ENCODE measurements at places on chromosomes 11 and 22. TPM values are rescaled to one million over a fixed set of nuclear protein-coding genes. Genes with fewer than 3 reads are reported as not detected.

GRCh38 chr11:71281204-71281603 lies 28.8 kb upstream of the SHANK2 start:
- H3K27ac ChIP-seq = no peak overlapping the region
- peaks cover 14% of the 10 kb centered on the region for H3K4me1 ChIP-seq

The DDIAS gene
- 2.6 TPM for polyA plus RNA-seq

GRCh38 chr22:20514658-20515406 lies 7.4 kb downstream of the MED15 start:
- peaks cover 7% of the 10 kb centered on the region for H3K36me3 ChIP-seq
- H3K27me3 ChIP-seq = no peaks in the 10 kb centered on the region
- no peak for DNase-seq
- H3K27ac ChIP-seq = no peak overlapping the region
- H3K4me1 ChIP-seq = peaks cover 6% of the 10 kb centered on the region
- H3K4me3 ChIP-seq = no peak overlapping the region

The ALDH3B1 gene
- polyA plus RNA-seq = 28.1 TPM

- no peaks in the 10 kb centered on the region for H3K36me3 ChIP-seq
- peak overlapping the region; percentile 2 for H3K27ac ChIP-seq
- H3K4me3 ChIP-seq = no peak overlapping the region
- peaks cover 18% of the 10 kb centered on the region for H3K4me1 ChIP-seq
- DNase-seq = no peak
Measured at GRCh38 chr11:96033599-96033998, 109.7 kb upstream of the MTMR2 start.

DNA sequence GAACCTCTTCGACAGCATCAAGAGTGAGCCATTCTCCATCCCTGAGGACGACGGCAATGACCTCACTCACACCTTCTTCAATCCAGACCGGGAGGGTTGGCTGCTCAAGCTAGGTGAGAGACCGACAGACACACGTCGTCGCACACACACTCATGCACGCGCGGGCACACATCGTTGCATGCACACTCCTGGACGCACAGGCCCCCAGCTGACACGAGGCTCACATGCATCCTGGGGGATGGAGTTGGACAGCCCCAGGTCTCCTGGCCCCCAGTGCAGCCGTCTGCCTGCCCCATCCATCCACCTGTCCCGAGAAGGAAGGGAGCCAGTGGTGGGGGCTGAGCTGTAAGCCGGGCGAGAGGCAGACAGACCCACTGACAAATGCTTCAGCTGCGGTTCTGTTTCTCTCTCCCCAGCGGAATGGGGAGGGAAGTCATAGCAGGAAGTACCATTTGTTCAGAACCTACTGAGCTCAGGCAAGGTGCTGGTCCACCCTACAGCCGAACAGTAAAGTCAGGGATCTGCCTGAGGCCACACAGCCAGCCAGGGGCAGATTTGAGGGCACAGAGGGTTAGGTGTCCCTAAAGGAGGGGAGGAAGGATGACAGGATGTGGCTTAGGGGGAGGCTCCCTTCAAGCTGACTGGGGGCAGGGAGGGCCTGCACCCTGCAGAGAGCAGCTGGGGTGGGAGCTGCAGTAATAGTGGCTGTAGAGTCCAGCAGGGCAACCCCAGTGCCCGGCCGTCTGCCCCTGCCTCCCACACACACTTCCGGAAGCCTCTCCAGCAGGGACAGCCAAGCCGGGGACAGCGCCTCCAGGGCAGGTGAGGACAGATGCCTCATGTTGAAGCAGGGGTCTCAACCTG lies 27.1 kb downstream of the CYTH4 start:
- H3K36me3 ChIP-seq = no peaks in the 10 kb centered on the region
- H3K4me1 ChIP-seq = peaks cover 8% of the 10 kb centered on the region
- no peak overlapping the region for H3K27ac ChIP-seq
- no peaks in the 10 kb centered on the region for H3K27me3 ChIP-seq

The PLXNB2 gene
- 80.2 TPM for polyA plus RNA-seq

GRCh38 chr11:7826324-7826723 lies 29.6 kb upstream of the OR5P2 start:
- H3K27me3 ChIP-seq = no peaks in the 10 kb centered on the region
- no peak for DNase-seq
- no peaks in the 10 kb centered on the region for H3K36me3 ChIP-seq
- H3K27ac ChIP-seq = no peak overlapping the region

- no peak overlapping the region for H3K27ac ChIP-seq
- H3K36me3 ChIP-seq = peaks cover 7% of the 10 kb centered on the region
- no peaks in the 10 kb centered on the region for H3K27me3 ChIP-seq
- DNase-seq = no peak
- no peak overlapping the region for H3K4me3 ChIP-seq
- H3K4me1 ChIP-seq = peaks cover 45% of the 10 kb centered on the region
Measured at GRCh38 chr11:116790167-116791001, 1.3 kb downstream of the APOA5 start.

GRCh38 chr11:128040603-128041002 lies 546.8 kb downstream of the ETS1 start:
- no peaks in the 10 kb centered on the region for H3K4me1 ChIP-seq
- no peak for DNase-seq
- peaks cover 4% of the 10 kb centered on the region for H3K27me3 ChIP-seq
- H3K36me3 ChIP-seq = no peaks in the 10 kb centered on the region
- no peak overlapping the region for H3K27ac ChIP-seq

GRCh38 chr11:43868852-43869567 lies 11.6 kb upstream of the ALKBH3 start:
- H3K4me3 ChIP-seq = no peak overlapping the region
- peak; percentile 58 for DNase-seq
- H3K36me3 ChIP-seq = no peaks in the 10 kb centered on the region
- no peaks in the 10 kb centered on the region for H3K27me3 ChIP-seq
- H3K4me1 ChIP-seq = no peaks in the 10 kb centered on the region
- H3K27ac ChIP-seq = no peak overlapping the region

The SLC22A12 gene
- polyA plus RNA-seq = not detected

The IRAG1 gene
- polyA plus RNA-seq = 9.0 TPM

DNA sequence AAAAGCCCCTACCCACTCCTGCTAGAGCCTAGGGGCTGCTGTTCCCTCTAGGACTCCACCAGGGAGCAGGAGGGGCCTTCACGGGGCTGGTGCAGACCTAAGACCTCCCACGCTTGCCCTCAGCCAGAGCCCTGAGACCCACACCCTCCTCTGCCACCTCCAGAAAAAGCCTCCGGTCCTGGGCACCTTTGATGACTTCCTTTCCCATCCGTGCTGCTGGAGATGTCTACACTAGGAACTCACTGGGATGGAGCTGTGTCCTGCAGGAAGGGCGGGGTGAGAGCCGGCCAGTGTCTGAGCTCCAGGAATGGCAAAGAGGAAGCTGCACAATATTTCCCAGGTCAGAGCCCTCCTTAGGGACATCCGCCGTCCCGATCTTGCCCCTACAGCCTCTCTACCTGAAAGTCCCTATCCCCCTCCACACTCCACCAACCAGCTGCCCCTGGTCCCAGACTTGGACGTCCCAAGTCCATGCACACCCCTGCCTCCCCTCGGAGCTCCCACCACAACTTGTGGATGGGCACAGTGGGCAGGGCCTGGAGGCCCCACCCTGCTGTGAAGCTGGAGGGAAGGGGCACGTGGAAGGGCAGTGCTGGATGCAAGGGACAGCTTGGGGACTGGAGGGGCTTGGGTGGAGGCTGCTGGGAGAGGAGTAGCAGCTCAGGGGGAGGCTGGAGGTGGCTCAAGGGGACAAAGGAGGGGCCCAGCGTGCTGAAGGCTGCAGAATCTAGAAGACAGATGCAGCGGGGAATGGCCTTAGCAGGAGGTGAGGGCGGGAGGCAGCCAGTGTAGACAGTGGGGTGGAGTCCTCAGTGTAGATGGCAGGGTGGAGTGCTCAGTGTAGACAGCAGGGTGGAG lies 13.5 kb upstream of the LRP5 start:
- no peaks in the 10 kb centered on the region for H3K36me3 ChIP-seq
- H3K27me3 ChIP-seq = no peaks in the 10 kb centered on the region
- no peak overlapping the region for H3K4me3 ChIP-seq
- DNase-seq = peak; percentile 62
- peak overlapping the region; percentile 96 for H3K27ac ChIP-seq
- H3K4me1 ChIP-seq = peaks cover 50% of the 10 kb centered on the region

The OR51B5 gene
- polyA plus RNA-seq = 0.15 TPM

GRCh38 chr22:21766691-21767462 lies 31.3 kb upstream of the YPEL1 start:
- H3K27me3 ChIP-seq = no peaks in the 10 kb centered on the region
- peak; percentile 60 for DNase-seq
- no peak overlapping the region for H3K4me3 ChIP-seq
- H3K4me1 ChIP-seq = no peaks in the 10 kb centered on the region

DNA sequence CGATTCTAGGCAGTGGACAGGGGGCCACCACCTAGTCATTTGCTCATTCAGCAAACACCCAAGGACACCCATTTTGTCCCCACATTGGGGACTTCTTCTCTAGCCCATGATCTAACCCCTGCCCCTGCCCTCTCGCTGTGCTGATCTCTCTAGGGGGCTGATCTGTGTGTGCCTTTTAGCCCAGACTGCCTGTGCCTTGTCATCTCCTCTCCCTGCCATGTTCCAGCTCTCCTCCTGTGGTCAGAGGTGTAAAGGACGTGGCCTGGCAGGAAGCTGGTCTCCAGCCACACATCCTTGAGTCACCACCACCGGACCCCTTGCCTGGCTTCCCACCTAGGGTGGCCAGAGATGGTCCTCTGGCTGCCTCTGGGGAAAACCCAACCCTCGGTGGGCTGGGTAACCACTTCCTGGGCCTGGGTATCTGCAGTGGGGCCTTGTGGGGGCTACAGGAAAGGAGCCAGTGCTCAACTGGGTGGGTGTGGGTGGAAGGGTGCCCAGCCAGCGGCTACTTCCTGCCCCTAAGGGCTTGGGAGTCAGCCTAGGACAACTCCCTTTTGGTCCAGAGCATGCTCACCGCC lies 1.3 kb downstream of the CTSW start:
- peaks cover 58% of the 10 kb centered on the region for H3K36me3 ChIP-seq
- no peak overlapping the region for H3K4me3 ChIP-seq

GRCh38 chr11:130103296-130103814 lies 33.7 kb downstream of the APLP2 start:
- DNase-seq = no peak
- H3K27ac ChIP-seq = no peak overlapping the region
- H3K4me1 ChIP-seq = no peaks in the 10 kb centered on the region
- no peaks in the 10 kb centered on the region for H3K27me3 ChIP-seq
- H3K4me3 ChIP-seq = no peak overlapping the region
- H3K36me3 ChIP-seq = no peaks in the 10 kb centered on the region

- no peaks in the 10 kb centered on the region for H3K27me3 ChIP-seq
- no peaks in the 10 kb centered on the region for H3K36me3 ChIP-seq
- H3K27ac ChIP-seq = no peak overlapping the region
Measured at GRCh38 chr11:69242266-69242920, 51.6 kb upstream of the MYEOV start.

GRCh38 chr11:59262177-59262818 lies 49.6 kb upstream of the MPEG1 start:
- DNase-seq = no peak
- no peaks in the 10 kb centered on the region for H3K36me3 ChIP-seq

DNA sequence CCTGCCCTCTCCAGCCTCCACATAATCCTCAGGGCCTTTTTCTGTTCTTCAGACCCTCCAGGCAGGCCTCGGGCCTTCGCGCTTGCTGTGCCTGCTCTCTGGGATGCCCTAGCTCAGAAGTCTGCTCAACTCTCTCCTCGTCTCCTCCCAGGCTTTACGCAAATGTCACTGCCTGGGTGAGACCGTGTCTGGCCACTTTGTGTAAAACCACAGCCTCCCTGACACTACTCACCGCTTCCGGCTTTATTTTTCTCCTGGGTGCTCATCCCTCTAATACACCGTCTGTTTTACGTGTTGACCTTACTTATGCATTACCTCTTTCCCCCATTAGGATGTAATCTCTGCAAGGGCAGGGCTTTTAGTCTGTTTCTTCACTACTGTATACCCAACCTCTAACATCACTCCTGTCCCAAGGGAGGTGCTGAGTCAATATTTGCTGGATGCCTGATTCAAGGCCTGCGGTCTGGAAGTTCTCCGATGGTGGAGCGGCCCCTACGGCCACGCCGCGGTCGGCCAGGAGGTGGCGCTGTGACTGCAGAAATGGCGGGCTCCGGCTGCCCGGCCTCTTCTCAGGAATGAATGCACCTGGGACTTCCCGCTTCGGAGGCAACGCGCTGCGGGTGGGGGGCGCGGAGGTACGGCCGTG lies 58.2 kb upstream of the THY1 start:
- no peaks in the 10 kb centered on the region for H3K36me3 ChIP-seq
- peak; percentile 88 for DNase-seq
- H3K4me3 ChIP-seq = no peak overlapping the region
- no peaks in the 10 kb centered on the region for H3K27me3 ChIP-seq
- no peak overlapping the region for H3K27ac ChIP-seq

DNA sequence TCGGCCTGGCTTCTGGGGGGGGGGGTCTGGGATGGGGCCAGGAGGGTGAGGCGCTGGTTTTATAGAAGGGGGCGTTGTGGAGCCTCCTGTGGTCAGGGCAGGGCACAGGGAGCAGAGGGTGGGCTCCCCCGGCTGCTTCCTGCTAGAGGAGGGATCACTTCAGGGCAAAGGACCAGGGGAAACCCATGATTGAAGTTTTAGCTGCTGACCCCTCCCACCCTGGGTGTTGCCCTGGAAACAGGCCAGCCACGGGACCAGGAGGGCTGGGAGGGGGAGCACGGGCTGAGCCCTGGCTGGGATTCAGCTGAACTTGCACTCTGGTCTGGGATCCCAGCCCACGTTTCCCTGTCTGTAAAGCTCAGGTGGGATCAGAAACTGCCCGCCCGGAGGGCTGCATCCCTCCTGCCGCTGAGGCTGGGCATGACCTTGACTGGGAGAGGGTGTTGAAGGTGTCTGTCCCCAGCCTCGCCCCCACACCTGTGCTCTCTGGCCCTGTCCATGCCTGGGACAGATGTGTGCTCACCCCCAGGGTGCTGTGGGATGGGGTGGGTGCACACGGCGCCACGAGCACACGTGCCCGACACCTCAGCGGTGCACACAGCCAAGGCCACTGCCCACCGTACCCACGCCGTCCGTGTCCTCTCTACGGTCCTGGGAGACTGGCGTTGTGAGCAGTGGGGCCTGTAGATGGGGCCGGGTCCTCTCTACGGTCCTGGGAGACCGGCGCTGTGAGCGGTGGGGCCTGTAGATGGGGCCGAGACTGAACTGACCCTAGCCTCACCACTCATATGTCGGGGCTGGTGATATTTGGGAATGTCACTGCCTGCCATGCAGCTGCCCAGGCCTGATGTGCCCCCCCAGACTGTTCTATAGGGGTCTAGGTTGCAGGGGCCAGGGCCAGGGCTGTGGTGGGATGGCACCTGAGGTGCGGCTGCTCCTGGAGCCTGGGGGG lies 2.3 kb downstream of the TSPAN4 start:
- H3K27me3 ChIP-seq = no peaks in the 10 kb centered on the region
- H3K4me1 ChIP-seq = peaks cover 43% of the 10 kb centered on the region
- H3K27ac ChIP-seq = no peak overlapping the region
- H3K4me3 ChIP-seq = no peak overlapping the region
- no peak for DNase-seq

DNA sequence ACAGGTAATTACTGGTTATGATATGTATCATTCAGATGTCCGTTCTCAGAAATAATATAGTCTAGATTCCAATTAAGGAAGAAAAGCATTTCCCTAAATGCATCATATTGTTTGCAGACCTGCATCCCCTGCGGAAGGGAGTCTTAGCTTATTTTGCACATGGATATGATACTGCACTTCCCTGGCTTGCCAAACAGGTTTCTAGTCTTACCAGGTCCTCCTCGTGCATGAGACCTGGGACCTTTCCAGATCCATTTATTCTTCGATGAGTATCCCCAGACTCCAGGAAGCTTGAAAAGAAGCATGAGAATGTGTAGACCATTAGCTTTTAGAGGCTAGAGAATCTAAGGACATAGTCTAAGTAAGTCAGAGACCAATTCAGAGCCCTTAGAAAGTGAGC lies 30.6 kb downstream of the CYB5R2 start:
- DNase-seq = no peak
- H3K36me3 ChIP-seq = peaks cover 40% of the 10 kb centered on the region
- peaks cover 4% of the 10 kb centered on the region for H3K4me1 ChIP-seq
- H3K27ac ChIP-seq = no peak overlapping the region
